ENCODE measurements at places on chromosomes 2 and 18.

DNA sequence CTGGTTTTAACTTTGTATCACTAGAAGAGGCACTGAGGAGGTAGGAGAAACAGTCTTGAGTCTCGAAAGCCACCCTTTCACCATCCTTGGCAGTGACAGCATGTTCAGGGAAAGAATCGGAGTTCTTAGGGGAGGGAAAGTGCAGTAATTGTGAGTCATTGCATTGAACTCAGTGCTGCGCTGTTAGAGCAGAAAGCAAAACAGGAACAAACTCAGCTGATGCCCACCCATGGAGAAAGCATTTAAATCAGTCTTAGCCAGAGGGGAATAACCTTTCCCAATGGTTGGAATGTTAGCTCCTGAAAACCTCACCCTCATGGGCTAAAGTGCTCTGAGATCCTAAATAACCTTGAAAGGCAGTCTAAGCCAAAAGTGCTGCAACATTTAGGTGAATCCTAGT lies 845.6 kb upstream of the CNTNAP5 start:
- DNase-seq: no peak

DNA sequence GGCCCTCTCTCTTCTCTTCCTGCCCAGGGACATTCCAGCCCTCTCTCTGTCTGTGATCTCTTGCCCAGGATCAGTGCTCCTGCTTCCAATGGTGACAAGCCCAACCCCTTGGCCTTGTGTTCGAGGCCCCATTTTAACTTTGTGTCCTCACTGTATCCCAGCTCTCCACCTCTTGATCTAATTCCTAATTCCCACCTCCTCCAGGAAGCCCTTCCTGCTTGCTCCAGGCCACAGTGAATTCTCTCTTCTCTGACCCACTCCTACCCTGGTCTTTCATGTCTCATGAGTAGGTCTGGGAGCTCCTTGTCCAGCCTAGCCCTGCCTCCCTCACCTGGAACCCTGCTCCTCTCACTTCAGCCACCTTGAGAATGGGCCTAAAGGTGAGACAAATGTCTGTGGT lies 249.1 kb downstream of the CELF4 start:
- DNase-seq: no peak

DNA sequence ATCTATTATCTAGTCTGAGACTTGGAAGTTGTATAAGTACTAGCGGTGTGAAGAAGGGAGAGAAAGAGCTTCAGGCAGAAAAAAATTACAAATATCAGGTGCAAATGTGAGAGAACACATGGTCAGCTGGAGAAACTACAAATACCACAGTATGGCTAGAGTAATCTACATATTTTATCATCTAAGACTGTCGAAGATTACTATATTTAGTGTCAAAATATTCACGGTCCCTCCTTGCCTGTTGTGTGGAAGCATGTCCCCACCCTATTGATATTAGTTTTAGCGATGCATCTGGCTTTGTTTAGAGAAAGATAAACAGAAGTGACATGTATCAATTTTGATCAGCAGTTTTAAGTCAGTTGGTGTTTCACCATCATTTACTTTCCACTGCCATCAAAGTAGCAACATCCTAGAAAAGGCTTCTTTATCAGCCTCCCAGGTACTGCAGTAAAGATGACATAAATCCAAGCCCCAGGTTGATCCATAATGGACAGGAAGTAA lies 90.5 kb upstream of the ITGA4 start:
- no peak for DNase-seq

DNA sequence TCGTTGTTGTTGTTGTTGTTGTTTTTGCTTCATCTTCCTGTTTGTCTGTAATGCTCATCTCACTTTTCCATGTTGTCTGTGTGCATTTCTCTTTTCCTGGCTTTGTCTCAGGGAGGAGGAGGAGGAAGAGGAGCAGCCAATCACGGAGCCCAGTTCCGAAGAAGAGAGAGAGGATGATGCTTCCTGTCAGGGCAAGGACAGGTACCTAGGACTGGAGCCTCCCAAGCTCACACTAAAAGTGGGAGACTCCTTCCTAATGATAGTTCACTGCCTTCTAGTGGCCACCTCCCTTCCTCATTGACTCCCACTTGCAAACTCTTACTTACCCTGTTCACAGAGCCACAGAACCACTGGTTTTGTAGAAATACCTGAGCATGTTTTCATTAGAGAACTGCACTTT lies 179.6 kb downstream of the TPGS2 start:
- DNase-seq: no peak

DNA sequence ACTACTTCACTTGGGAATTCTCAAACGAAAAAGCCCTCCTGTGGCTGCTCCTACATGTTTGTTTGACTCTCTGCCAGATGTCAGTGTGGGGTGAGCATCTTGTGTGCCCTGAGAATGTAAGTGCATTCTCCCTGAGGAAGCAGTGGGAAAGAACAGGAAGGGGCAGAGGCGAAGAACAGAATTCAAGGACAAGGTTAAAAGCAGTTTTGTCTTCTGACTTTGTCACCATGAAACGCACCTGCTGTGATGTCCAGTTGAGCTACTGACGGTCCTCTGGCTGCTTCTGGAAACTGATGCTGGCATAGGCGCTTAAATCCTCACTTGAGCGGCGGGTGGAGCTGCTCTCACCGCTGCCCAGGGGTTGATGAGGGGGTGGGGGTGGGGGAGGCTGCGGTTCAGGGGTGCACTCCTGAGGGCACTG lies 4.9 kb downstream of the IRS1 start:
- DNase-seq: no peak
